ENCODE measurements at places on chromosomes 16 and 17.

DNA sequence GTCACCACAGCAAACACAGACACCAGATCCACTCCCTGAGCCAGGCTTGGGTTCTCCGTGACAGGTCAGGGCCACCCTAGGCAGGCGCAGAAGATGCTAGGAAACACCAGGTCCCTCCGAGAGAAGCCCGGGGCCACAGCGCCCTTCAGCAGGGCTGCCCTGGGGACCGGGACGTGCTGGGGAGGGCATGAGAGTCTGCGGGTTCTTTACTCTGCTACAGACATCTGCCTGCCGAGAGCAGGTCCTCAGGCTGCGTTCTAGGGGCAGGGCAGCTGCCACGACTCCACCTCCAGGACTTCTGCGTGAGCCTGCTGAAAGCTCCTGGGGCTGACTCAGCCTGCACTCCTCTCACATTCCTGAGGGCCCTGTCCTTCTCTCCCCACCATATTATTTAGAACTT is 11.4 kb downstream of the MYLK3 start:
- no peak for DNase-seq

- no peak for DNase-seq
Measured at GRCh38 chr16:89170346-89171215, 967 bp upstream of the CDH15 start.

GRCh38 chr17:55444471-55445441 is 23.1 kb upstream of the MMD start:
- DNase-seq: no peak

GRCh38 chr17:80349151-80349651 is 65.8 kb upstream of the ENDOV start:
- no peak for DNase-seq

- DNase-seq: no peak
Measured at GRCh38 chr17:9146064-9146463, 124.8 kb downstream of the NTN1 start.

GRCh38 chr17:76543482-76543825 is 3.6 kb downstream of the PRCD start:
- no peak for DNase-seq

GRCh38 chr17:81302324-81302723 is 7.2 kb upstream of the SLC38A10 start:
- no peak for DNase-seq

- DNase-seq: no peak
Measured at GRCh38 chr16:53876811-53877210, 172.9 kb downstream of the FTO start.
